ENCODE measurements at places on chromosomes 12 and 14.

DNA sequence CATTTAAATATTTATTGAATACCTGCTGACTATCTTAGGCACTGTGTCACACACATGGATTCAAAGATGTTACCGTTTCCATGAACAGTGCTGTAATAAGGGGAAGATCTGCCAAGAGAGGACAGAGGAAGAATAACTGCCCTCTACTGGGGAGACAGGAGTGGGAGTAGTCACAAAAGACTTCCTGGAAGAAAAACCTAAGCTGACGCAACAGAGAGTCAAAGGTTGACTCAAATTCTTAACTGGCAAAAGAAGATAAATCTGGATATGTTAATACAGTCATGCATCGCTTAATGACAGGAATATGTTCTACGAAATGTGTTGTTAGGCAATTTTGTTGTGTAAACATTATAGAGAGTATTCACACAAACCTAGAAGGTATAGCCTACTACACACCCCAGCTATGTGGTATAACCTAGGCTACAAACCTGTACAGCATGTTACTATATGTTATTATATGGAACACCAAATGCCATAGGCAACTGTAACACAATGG is 51.5 kb downstream of the DCAF5 start:
- no peak for DNase-seq

- no peak for DNase-seq
These were observed 49.3 kb upstream of the RERGL start for GRCh38 chr12:18139254-18139653.

- DNase-seq = no peak
These were observed 129.2 kb downstream of the KCNA5 start for GRCh38 chr12:5172886-5173285.

DNA sequence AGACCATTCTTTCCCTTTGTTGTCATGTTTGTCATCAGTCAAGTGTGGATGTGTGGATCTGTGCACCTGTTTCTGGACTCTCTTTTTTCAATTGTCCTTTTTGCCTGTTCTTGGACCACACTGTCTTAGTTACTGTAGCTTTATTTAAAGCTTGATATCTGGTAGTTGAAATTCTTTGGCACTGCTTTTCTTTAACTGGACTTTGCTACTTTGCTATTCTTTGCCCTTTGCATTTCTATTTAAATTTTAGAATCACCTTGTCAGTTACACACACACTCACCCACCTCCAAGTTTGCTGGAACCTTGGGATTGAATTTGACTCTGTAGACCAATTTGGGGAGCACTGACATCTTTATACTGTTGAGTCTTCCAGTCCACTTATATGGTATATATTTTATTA is 61.5 kb downstream of the VRK1 start:
- DNase-seq = no peak

- no peak for DNase-seq
These were observed 37.1 kb upstream of the ANO6 start for GRCh38 chr12:45178771-45179170.

DNA sequence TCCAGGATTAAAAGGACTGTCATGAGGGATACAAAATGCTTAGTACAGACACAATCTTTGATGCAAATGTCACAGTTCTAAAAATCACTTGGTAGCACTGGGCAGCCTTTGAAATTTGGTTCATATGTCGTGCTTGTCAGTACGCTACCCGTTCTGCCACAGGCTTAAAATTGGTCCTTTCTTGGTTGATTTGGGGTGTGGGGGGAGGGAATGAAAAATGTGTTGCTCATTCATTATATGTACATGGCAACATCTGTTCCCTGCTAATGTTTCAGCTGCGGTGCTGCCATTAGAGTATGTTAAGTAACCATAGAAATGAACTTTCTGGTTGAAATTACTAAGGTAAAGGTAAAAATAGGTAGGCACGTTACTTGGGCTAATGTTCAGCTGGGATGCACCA is 155.4 kb upstream of the ARHGAP5 start:
- DNase-seq = no peak

DNA sequence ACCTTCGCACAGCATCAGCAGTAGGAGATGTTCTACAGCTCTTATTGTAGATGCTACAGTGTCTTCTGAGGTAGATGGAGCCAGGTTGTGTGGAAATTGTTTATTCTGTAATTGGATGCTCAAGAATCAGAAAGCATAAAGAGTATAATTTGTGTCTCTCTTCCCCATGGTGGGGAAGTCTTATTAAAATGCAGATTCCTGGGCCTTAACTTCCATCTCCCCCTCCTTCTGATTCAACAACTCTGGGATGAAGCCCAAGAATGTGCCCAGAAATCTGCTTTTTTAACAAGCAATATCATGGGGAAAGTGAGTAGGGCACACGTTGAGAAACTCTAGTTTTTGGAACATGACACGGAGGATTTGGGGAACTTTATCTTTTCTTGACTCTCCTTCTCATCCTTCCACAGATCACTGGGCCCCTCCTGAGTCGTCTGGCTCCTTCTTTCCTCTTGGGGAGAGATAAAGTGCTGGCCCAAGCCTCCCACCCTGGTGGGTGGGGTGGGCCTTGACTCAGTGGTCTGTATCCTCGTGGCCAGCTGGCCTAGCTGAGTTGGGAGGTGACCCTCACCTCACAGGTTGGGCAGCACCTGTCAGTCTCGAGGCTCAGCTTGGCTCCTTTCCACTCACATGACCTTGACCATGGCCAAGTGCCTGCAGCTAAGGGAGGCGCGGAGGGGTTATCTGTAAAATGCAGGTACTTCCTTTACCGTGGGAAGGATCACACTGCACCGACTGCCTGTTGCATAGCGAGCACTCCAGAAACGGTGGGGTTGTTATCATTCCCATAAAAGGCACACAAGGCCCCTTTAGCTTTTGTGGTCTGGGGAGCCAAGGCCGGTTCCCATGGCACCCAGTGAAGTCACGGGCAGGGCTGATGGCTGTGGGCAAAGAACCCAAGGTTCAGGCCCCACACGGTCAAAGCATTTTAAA is 141.9 kb downstream of the CHST11 start:
- DNase-seq = no peak

- no peak for DNase-seq
These were observed 115.0 kb downstream of the TMEM260 start for GRCh38 chr14:56694609-56695008.

GRCh38 chr14:105168093-105168420 is 519 bp downstream of the JAG2 start:
- no peak for DNase-seq

- DNase-seq = no peak
These were observed 156.1 kb downstream of the PCNX1 start for GRCh38 chr14:71063351-71063750.

- no peak for DNase-seq
These were observed 303 bp downstream of the SAMD4A start for GRCh38 chr14:54567224-54567638.

DNA sequence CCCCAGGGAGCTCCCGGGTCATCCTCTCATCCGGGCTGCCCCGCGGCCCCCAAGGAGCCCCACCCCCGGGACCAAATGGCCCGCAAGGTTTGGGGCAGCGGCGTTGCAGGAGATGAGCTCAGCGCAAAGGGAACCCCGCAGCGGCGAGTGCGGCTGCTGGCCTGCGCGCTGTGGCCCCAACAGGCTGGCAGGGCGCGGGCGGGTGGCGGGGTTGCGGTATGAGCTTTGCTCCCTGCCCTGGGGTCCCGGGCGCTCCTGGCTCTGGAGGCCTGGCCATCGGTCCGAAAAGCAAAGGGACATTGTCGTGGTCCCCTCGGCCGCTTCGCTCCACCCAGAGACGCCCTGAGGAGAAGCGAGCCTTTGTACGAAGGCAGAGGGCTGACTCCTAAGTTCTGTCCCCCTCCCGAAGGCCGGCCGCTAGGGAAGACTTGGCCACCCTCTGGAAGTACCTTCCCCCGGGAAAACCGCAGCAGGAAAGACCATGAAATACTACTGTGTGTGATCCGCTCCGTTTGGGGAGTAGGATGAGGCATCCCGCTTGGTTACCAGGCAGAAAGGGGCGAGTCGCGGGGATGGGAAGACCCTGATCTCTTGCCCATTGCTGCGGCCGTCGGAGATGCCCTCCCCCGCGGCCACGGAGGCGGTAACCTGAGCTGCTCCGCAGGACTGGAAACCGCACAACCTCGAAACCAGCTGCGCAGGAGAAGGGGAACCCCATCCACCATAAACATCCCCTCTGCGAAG is 620 bp upstream of the NID2 start:
- DNase-seq = no peak

GRCh38 chr12:19030603-19031002 is 98.9 kb upstream of the PLEKHA5 start:
- no peak for DNase-seq

DNA sequence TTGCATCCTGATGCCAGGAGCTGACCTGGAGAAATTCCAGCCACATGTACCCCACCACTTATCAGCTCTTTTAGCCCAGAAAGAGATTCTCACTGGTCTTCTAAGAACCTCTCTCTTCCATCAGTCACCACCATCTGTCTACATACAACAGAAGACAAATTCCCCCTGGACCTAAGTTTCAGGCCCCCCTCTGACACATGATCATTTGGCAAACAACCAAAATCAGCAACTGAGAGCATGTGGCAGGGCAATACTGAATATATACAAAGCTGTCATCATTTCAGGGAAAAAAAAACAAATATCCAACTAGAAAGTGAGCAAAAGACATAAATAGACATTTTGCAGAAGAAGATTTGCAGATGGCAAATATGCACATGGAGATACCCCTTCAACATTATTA is 180.2 kb downstream of the FOXN3 start:
- DNase-seq = no peak

- DNase-seq = no peak
These were observed 208.2 kb upstream of the RTL1 start for GRCh38 chr14:101111620-101112290.

- DNase-seq = no peak
These were observed 32.3 kb downstream of the RPS29 start for GRCh38 chr14:49553892-49554291.

DNA sequence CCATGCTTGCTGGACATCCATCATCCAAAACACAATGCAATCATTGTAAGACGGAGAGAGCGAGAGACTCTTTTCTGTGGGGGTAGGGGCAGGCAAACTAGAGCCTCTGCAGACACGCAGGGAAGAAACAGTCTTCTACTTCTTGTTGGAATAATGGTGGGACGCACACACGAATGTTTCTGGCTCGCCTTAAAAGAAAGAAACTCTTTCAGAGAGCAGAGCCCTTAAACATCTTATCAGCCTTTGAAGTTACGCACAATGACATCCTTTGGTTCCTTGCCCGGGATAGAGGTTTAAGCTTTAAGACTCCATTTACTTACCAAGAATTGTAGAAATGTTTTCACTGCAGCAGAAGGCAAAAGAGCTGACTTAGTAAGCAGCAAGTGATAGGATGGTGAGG is 133.8 kb upstream of the FOXN3 start:
- no peak for DNase-seq

DNA sequence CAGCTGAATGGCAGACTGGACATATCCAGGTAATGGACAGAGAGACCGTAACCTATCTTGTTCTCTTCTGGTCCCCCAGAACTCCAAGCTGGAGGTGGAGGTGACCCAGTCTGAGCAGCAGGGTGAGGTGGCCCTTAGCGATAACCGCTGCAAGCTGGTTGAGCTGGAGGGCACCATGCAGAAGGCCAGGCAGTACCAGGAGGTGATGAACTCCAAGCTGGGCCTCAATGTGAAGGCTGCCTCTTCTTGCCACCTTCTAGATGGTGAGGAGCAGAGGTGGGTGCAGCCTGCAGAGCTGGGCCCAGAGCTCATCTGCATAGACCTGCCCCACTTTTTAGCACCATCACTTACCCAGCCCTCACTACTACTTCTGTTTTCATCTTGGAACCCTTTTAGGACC is 7.2 kb upstream of the KRT86 start:
- no peak for DNase-seq

DNA sequence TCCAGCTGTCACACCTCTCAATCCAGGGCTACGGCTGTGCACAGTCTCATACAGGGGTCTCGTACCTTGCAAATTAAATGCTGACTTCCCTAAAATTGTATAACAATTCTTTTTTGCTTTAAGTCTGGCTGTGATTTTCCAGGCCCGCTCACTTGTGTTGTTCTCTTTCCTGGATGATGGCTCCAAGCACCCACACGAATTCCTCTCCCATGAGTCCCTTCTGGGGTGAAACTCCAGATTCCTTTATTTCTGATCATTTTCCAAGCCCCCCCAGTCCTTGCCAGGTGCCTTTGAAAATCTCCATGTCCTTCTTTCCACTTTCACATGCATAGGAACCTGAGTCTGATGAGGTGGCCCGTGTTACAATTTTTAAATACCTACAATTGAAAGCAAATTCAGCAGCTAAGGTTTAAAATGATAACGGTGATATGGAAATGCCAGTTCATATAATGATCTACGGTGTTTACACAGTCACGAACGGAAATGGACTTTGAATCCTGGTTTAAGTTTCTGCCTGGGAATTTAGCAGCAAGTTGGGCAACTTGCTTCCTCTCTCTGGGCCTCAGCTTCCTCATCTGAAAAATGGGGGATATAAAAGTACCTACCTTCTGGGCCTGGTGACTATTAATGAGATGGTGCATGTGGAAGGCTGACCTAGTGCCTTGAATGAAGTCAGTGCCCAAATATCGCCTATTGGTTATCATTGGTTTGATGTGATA is 85.5 kb downstream of the STAB2 start:
- DNase-seq = no peak

DNA sequence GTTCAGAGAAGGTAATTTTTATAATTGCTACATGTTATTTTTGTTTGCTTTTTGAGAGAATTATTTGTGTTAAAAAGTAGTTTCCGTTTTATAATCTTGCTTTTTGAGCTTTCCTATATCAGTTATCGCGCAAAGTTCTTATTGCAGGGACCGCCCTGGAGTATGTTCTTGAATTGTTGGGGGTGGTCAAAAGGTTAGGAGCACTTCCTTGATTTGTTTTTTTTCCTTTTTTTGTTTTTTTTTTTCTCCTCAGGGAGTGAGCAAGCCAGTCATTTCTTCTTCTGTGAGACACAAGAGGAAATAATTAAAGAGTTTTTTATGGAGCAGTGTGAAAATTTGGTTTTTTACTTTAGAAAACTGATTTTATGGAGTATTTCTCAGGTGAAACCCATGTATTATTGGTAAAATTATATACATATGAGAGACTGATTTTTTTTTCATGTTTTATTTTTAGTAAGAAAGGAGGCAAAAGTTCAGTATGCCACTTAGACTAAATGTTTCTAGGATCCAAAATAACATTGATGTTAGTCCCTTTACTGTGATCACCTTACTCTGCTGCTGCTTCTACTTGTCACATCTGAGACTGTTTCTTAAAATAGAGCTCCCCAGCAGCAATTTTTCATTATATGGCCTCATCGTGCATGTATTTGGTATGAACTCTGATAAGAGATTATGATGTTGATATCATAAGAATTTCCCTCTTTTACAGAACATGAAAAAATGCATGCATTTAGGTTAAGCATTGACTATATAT is 26.6 kb downstream of the PLEKHA5 start:
- DNase-seq = no peak

- DNase-seq = no peak
These were observed 104.7 kb downstream of the ANO4 start for GRCh38 chr12:100899301-100899700.

DNA sequence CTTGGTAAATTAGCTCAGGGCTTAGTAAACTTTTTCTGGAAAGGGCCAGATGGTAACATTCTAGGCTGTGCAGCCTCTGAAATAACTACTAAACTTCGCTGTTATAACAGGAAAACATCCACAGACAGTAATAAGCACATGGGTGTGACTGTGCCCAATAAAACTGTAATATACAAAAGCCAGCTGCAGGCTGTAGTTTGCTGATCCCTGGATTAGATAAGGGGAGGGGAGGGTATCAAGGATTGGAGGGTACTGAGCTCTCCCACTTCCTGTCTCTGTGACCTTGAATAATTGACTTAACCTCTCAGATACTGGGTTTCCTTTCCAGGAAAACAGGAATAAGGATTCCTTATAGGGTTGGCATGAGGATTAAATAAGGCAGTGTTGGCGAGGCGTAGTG is 81.2 kb downstream of the CCDC60 start:
- no peak for DNase-seq

- no peak for DNase-seq
These were observed 41.5 kb upstream of the FBRSL1 start for GRCh38 chr12:132448463-132448820.

Data from central memory CD4-positive, alpha-beta T cell (primary cell).